ENCODE measurements at places on chromosomes 3 and 15.

GRCh38 chr3:97575742-97576141 is 188.8 kb upstream of the ARL6 start:
- DNase-seq = no peak

DNA sequence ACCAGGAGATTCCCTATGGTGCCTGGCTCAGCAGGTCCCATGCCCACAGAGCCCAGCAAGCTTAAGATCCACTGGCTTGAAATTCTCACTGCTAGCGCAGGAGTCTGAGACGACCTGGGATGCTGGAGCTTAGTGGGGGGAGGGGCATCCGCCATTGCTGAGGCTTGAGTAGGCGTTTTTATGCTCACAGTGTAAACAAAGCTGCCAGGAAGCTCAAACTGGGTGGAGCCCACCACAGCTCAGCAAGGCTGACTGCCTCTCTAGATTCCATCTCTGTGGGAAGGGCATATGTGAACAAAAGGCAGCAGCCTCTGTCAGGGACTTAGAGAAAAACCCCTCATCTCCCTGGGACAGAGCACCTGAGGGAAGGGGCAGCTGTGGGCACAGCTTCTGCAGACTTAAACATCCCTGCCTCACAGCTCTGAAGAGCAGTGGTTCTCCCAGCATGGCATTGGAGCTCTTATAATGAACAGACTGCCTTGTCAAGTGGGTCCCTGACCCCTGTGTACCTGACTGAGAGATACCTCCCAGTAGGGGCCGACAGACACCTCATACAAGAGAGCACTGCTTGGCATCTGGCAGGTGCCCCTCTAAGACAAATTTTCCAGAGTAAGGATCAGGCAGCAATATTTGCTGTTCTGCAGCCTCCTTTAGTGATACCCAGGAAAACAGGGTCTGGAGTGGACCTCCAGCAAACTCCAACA is 231.5 kb upstream of the SETMAR start:
- no peak for DNase-seq

DNA sequence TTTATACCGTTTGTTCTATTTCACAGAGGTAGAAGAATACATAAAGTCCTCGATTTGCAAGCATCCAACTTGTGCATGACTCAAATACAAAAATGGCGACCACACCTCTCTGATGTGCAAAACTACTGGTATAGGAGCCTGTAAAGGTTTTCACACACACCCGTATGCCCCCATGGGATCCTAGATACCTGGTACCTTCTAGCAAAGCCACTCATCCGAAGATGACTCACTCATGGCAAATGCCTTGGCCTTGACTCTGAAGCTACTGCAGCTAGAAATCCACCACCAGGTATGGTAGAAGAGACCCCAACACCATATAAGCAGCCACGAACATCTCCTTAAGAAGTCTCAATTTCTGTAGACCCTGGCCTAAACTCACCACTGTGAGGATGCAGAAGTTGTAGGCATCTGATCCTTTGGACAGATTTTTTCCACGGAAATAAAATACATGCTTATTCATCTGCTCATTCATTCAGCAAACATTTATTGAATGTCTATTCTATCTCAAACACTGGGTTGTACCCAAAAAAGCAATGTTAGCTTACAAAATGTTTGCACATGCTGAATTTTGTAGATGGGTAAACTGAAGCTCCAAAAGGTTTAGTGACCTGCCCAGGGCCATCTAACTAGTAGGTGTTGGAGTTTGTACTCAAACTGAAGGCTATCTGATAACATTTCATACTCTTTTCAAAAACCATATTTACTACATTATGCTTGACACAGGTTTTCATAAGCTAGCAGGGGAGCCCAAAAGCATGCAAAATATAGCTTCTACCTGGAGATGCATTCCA is 158.8 kb downstream of the RORA start:
- DNase-seq = no peak

GRCh38 chr3:24352893-24353553 is 141.6 kb downstream of the THRB start:
- DNase-seq = no peak

DNA sequence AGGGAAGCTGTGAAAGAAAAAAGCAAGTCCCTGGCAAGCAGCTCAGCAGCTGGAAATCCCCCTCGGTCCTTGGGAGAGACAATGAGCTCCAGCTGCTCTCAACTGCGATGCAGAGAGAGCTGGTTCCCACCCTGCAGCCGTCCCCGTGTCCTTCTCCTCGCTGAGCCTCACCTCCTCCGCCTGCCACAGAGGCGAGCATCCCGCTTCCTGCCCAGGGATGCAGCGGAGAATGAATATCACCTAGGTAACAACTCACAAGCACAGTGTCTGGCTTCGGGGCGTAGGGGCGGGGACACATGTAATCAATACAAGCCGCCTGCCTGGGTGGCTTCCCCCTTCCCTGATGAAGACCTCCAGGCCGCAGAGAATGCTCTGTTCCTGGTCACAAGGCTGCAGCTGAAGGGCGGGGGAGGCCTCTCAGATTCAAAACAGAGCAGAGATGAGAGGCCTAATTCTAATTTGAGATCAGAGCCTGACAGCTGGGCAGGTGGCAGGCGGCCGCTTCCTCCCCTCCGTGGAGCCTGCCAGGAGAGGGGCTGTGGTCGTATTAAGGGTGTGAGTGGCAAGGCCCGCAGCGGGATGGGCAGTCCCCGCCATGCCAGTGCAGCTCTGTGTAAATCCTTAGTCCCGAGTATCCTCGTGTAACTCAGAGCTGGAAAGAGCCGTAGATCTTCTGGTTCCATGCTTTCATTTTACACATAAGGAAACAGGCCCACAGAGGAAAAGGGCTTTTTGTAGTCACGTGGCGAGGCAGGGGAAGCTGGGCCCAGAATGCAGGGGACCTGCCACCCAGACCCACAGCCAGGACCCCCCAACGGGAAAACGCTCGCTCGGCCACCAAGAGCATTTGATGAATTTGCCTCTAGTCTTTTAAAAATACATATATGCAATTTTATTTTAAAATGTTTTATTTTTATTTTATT is 24.3 kb downstream of the ZDHHC19 start:
- peak; percentile 50 for DNase-seq

DNA sequence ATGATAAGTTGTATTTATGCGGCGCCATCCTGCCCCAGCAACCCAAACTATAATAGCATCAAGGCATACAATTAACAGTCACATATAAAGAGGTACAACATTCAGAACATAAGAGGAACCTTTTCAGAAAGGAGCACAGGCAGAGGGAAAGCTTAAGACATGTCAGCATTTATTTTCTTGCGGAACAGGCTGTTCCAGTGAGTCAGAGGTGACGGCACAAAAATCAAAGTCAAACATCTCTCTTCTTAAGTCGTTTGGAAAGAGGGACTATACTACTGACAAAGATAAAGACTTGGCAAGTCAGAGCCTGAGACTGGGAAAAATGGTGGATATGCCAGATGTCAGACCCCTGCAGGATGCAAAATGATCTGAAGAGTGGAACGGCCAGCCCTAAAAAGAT is 128.4 kb downstream of the CTNNB1 start:
- DNase-seq = no peak

DNA sequence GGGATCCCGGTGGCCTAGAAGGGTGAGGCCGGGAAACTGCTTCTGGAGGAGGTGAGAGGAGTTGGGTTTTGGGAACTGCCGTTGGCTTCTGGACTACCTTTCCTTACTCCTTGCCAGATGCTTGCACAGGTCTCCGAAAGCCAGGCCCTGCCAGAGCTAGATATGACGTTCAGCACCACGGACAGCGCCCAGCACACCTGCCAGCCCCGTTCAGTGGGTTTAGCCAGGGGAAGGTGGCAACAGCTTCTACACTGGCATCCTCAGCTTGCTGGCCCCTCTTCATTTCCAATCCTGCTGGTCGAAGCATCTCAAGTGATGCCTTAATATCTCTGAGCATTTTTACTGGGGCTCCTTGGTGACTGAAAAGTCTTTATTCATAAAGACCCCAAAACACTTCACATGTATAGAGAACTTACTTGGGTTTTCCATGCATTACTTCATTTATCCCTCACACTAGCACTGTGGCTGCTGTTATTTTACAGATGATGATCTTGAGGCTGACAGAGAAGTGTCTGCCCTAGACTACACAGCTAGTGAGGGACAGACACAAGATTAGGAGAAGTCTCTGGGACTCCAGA is 21.9 kb downstream of the HCN4 start:
- no peak for DNase-seq

DNA sequence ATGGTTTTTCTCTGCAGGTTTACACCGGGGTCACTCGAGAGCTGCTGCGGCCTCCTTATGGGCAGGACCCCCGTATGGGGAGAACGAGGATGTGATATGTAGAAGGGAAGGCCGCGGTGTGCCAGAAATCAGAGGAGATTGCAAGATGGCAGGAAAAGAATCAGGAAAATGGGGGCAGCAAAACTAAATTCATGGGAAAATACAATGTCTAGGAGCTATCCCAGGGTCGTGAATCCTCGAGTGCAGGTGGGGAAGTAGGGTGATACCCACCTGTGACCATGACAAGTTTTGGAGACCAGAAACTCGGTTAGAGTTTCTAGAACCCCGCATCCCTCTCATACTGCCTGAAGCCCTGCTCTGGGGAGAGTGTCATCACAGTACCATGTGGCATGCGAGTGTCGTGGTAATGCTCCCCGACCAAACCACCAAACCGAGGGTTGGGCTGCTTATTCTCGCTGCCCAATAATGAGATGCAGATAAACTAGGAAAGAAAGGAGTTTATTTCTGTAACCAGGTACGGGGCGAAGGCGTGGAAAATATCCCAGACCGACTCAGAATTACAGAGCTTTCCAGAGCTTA is 781 bp downstream of the TRNT1 start:
- DNase-seq = no peak

- no peak for DNase-seq
Measured at GRCh38 chr3:124850212-124850611, 37.0 kb downstream of the ITGB5 start.

- DNase-seq = no peak
Measured at GRCh38 chr15:23857028-23857641, 170.0 kb upstream of the NDN start.

DNA sequence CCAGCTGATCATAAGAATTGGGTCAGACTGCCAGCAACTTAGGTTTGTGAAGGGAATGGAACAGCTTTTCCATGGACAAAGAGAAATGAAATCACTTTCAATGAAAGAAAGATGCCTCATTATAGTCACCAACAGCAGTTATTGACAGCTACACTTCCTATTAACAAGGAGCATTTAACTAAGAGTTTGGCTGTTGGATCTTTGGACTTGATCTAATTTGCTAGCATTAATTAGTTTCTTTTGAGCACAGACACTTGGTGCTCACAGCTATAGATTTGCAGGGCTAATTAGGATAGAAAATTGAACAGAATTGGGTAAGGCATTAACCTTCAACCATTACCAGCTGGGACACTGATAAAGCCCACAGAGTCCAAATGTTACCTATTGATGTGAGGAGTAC is 24.2 kb downstream of the CMC1 start:
- no peak for DNase-seq

GRCh38 chr3:53595660-53596059 is 101.2 kb downstream of the CACNA1D start:
- DNase-seq = no peak

DNA sequence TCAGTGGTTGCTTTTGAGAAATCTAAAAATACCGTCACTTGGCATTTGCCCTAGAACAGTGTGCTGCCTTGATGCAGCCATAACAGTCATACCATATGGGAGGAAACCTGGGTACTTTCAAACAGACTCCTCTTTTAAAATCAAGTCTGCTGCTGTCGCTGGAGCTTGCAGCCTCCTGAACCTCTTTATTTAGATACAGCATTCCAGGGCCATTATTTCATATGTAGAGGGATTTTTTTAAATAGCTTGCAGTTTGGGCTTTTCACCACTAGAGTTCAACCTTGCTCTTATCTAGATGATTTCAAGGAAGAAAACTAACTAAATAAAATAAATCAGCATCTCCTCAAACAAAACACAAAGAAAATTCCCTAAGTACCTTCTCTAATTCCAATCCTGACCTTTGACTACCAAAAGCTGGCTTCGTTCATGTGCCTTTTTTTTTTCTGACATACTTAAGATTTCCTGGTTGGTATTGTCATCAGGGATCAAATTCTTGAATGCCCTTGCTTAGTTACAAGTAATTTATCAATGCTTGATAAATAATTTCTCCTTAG is 111.6 kb downstream of the KBTBD8 start:
- DNase-seq = no peak

DNA sequence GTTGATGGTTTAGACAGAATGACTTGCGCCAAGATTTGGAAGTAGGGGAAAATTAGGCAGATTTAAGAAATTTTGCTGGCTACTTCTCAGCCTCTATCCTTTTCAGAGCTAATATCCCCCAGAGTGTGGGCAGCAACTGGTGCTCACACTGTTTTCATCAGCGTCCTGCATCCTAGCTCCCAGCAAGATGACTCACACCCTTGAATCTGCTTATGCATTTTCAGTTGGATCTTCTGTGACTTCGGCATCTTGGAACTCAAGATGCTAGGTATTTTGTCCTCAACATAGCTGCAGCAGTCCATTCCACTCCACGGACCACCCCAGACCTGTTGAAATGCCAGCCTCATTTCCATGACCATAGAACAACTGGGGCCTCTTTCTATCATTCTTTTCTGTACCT is 336.1 kb upstream of the NR2F2 start:
- DNase-seq = no peak

- DNase-seq = peak; percentile 70
Measured at GRCh38 chr15:41333026-41333562, 413 bp downstream of the NUSAP1 start.

DNA sequence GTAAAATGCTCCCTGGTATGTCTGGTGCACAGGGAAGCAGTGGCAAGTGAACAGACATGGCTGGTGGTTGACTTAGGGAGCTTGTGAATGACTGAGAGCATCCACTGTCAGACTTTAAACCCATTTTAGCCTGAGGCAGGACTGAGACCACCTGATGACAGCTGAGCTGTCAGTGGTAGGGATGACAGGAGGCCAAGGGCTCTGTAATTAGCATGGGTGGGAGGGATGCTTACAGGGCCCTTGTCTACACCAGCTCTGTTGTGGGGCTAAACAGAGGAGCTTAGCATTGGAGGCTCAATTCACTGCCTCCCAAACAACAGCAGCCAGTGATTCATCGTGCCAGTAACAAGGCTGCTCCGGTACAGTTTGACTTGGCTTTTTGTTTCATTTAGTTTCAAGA is 169.4 kb downstream of the CHST2 start:
- DNase-seq = no peak

DNA sequence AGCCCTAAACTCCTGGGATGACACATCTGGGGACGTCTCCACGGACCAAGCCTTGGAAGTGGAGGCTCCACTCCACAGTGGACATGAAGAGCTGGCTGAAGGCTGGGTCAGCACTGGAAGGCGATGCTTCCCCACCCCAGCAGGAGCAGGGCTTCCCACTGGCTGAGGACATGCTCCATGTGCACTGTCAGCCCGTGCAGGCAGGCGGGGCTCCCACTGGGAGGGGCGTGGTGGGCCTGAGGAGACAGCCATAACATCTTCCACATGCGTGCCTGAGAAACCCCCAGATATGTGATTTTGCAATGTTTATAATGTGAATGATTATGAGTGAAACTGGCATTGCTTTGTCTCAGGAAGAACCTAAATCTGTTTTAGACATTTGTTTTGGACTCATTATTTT is 231.3 kb downstream of the KLF13 start:
- no peak for DNase-seq

Measured in NCI-H2171 (cell line).